ENCODE measurements at places on chromosomes 3 and 15.

- no peak for DNase-seq
Measured at GRCh38 chr3:175193815-175194518, 334.8 kb downstream of the NAALADL2 start.

GRCh38 chr3:50165910-50166538, 10.9 kb downstream of the SEMA3F start:
- peak; percentile 41 for DNase-seq

- DNase-seq: no peak
Measured at GRCh38 chr3:67437090-67437489, 217.3 kb downstream of the SUCLG2 start.

GRCh38 chr15:77989296-77990143, 88.0 kb downstream of the TBC1D2B start:
- DNase-seq: peak; percentile 1

DNA sequence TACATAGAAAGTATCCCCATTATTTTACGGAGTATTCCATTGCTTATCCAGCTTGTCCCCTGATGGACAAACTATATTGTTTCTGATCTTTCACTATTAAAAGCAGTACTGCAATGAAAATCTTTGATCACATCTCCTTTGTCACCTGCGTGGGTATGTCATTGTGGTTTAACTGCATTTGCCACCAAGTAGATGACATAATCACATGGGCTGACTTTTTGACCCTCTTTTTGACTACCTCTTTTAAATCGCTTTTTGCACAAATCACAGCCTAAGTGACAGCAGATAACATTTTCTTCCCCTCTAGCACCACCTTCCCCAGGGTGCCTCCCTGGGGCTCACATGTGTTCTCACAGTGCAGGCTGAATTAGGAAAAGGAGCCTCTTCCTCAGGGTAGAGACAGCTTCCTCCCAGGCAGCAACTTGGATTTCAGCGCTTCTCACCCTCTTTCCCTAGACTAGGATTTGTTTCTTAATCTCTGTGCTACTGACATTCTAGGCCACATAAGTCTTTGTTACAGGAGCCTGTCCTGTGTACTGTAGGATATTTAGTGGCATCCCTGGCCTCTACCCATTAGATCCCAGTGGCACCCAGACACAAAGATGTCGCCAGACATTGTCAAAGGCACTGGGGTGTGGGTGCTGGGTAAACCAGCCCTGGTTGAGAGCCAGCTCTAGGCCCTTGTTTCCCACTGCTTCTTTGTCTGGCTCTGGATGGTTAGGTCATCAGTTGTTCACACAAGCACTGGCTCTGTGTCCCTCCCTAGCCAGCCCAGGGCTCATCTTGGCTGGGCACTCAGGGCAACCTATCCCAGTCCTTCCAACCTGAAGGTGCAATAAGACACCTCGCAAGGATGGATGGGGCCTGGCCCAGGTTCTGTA, 1.3 kb upstream of the RBP1 start:
- DNase-seq: no peak
